ENCODE measurements at places on chromosomes 6 and 20. TPM values are rescaled to one million over a fixed set of nuclear protein-coding genes. Genes with fewer than 3 reads are reported as not detected.

GRCh38 chr6:44016131-44016870 lies 111.0 kb downstream of the MRPL14 start:
- no peak for DNase-seq

GRCh38 chr6:54519161-54519560 lies 210.9 kb downstream of the TINAG start:
- no peak for DNase-seq

DNA sequence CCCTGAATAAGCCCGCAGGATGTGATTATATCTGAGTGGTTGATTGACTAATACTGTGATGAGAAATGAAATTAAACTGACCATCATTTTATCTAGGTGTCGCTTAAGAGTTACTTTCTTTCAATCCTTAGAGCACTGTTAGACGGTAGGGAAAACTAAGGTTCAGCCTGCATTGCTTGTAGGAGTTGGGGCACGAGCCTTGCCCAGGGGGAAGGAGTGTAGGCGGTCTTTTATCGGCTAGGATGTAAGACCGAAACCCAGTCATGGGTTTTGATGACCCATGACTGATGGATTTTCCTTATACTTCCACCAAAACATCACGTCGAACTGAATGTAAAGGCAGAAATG lies 392 bp upstream of the TASP1 start:
- DNase-seq, result no peak

GRCh38 chr20:21874921-21875320 lies 169.5 kb downstream of the PAX1 start:
- DNase-seq, result no peak

DNA sequence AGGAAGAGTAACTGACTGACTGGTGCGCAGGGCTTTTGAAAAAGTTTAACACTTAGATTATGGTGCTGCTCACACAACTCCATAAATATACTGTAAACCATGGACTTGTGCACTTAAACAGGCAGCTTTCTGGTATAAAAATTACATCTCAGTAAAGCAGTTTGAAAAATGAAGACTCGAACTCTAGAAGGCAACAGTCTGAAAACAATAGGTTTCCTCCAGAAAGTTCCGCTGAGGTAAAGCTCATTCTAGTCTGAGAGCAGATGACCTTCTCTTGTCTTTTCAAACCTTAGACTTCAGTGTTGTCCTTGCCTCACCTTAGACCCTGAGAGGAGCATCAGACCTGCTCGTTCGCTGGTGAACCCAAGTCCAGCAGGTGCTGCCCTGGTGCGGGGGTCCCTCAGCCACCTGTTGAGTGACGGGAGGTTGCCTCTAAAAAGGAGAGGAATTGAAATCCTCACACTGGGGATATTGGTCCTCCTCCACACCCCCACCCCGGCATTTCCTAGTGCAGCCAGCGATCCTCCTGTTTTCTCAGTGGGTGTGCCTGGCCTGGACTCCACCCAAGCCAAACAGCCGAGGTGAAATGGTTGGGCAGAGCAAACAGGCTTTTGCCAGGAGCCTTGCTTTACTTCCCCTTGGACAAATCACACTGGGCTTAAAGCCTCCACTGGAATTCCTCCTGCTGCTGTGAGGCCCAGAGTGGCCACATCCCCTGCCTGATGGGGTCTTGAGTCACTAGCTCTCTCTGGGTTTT lies 14.7 kb upstream of the PYGB start:
- DNase-seq, result no peak

The SYCP2 gene
- 13.4 TPM for total RNA-seq

The CALHM4 gene
- not detected for total RNA-seq

- DNase-seq, result no peak
These were observed 10.6 kb downstream of the NOL4L start for GRCh38 chr20:32574296-32575226.

The LCA5 gene
- 0.08 TPM for total RNA-seq

DNA sequence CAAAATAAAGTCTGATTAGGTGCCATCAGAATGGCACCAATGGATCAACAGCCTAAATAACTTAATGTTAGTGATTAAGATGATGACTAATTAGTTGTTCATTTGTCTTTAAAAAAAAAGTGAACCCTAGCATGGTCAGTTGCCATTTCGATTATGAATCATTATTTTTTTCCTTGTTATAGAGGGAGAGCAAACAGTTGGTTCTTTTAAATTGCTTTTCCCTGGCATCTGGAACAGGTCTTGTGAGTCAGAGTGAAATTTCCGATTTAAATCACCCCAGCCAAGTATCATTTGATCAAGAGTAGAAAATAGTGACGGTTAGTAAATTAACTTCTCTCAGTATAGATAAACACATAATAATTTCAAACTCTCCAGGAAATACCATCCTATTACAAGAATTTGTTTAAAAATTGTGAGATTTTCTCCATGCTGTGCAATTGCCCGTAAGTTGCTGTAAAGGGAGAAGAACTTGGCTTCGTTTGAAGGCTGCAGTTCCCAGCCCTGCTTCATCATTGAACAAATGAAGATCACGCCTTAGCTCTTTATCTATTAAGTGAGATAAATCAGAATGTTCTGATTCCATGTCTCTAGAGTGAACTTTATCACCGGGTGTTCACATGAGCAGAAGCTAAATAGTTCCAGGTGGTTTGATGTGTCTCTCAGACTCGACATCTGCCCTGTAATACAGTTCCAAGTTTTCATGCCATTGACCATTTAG lies 741.3 kb downstream of the DOK5 start:
- no peak for DNase-seq

The GABRR1 gene
- total RNA-seq, result not detected

DNA sequence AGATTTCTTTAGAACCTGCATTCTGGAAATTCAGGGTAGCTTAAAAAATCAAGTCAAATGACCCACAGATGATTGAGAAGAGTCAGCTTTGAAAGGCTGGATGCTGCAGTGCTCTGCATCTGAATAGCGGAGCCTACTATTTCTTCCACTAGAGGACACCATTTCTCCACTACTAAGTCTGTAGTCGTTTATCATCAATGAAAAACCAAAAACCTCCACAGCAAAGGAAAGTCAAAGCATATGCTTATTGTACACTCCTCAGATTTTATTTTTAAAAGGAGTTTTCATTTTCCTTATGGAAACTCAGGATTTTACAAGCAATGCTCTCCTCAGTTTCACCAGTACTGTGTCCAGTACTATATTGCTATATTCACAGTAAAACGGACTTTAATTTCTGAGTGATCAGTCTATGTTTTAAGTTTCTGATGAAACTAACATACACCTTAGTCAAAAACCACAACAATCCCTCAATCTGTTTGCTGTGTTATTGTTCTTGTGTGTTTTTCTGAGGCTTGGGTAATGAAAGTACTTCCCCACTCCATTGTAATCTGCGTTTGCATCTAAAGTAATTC lies 50.5 kb upstream of the ENPP5 start:
- no peak for DNase-seq

The NHLRC1 gene
- 0.99 TPM for total RNA-seq

DNA sequence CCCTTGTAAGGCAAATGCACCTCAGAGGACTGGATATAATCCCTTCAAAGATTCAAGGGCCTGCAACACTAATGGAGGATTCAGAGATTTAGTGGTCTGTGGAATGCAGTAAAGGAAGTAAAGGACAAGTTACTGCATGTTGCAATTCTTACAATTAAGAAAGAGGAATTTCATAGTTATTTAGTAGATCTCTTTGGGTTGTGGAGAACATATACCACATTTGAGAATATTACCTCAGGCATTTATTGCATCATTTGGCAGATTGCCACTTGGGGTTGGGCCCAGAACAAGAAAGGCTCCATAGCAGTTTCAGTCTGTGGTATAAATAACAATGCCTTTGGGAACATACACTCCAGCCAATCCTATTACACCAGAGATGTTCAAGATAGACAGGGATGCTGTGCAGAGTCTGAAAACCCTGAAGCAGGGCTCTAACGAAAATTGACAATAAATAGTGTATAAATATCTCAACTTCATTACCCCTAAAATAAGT lies 20.9 kb upstream of the EPM2A start:
- DNase-seq, result no peak

The THBS2 gene
- total RNA-seq, result not detected

GRCh38 chr6:168823397-168824212 lies 382.6 kb downstream of the SMOC2 start:
- no peak for DNase-seq

GRCh38 chr20:39849664-39850063 lies 839.4 kb downstream of the MAFB start:
- DNase-seq, result no peak

DNA sequence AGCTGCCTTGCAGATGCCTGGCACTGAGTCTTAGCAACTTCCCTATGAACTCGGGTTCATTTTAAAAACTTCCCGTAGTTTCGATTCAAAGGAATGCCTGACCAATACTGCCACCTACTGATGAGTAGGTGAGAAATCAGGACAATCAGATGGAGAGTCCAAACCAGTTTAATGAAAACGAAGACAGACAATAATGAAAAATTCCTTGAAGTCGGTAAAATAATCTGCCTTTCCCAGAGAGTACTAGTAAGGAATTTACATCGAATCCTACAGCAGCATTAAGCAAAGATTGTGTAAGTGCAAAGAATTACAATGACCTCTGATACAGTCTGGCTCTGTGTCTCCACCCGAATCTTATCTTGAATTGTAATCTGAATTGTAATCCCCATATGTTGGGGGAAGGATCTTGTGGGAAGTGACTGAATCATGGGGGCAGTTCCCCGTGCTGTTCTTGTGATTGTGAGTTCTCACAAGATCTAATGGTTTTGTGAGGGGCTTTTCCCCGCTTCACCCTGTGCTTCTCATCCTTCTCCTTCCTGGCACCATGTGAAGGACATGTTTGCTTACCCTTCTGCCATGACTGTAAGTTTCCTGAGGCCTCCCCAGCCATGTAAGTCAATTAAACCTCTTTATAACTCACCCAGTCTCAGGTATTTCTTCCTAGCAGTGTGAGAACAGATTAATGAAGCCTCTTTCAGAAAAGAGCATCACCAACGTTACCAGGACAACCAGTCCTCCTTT lies 134.4 kb downstream of the ARHGAP18 start:
- no peak for DNase-seq

- no peak for DNase-seq
These were observed 4.2 kb upstream of the ZBTB46 start for GRCh38 chr20:63835021-63835858.

DNA sequence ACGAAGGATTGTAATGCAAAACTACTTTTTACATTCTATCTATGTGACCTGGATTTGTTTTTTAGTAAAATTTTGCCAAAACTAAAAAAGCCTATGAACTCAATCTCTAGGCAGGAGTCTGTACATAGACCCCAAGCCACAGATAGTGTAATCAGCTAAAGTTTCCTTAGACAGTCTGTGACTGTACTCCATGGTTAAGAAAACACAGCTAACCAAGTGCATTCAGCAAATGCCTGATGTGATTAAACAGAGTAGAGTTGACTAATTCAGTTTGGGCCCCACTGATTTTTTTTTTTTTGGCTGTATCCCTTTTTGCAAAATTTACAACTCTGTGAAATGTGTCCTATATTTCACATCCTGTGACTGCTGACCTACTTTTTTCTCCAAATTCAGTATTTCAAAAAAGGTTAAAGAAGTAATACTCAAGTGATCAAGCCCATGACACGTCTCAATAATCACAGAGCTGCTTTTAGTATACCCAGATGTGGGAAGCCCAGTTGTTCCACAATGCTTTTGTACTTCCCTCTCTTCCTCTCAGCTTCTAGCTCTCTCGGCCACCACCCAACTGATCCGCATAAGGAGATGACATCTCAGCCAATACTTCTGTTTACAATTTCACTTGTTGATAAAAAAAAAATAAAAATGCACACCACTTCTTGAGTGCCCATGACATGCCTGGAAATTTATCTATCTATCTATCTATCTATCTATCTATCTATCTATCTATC lies 108.8 kb upstream of the TBX18 start:
- no peak for DNase-seq

DNA sequence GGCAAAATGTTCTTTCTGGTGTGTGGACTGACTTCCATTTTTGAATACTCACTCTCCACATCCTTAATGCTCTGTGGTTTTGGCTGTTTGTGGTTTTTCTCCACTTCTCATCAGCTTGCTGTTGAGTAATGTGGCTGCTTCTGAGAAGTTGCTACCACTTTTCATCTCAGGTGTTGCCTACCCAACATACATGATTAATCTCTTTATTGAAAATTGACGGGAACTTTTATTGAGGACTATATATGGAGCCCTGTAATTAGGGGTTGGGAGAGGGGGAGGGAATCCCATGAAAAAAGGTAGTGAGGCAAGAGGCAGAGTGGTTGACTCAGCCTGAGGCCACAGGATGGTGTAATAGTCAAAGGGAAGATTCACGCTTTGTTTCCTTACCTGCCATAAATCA lies 17.6 kb downstream of the IL22RA2 start:
- no peak for DNase-seq

GRCh38 chr6:108650781-108651180 lies 90.1 kb downstream of the FOXO3 start:
- no peak for DNase-seq

GRCh38 chr6:54403096-54403495 lies 94.9 kb downstream of the TINAG start:
- no peak for DNase-seq

The TMC2 gene
- not detected for total RNA-seq

- DNase-seq, result no peak
These were observed 22.2 kb downstream of the EPB41L2 start for GRCh38 chr6:131040866-131041265.

DNA sequence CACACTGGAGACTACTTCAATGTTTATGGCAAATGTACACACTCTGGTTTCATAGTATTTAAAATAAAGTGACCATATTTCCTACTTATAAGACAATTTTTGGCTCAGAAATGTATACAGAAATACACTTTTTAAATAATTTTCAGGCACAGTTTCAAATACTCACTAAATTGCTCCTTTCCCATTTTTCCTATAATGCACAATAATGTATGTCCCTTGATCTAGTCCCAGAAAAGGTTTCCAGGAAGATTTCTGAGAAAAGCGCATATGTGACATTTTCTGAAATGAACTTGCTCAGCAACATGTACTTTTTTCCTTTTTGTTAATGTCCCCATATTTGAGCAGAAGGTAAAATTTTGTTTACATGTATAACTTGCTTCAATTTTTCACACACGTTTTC lies 591.4 kb downstream of the CD109 start:
- no peak for DNase-seq

The RIPOR2 gene
- 181 TPM for total RNA-seq

GRCh38 chr20:3935956-3936340 lies 46.8 kb downstream of the PANK2 start:
- no peak for DNase-seq

DNA sequence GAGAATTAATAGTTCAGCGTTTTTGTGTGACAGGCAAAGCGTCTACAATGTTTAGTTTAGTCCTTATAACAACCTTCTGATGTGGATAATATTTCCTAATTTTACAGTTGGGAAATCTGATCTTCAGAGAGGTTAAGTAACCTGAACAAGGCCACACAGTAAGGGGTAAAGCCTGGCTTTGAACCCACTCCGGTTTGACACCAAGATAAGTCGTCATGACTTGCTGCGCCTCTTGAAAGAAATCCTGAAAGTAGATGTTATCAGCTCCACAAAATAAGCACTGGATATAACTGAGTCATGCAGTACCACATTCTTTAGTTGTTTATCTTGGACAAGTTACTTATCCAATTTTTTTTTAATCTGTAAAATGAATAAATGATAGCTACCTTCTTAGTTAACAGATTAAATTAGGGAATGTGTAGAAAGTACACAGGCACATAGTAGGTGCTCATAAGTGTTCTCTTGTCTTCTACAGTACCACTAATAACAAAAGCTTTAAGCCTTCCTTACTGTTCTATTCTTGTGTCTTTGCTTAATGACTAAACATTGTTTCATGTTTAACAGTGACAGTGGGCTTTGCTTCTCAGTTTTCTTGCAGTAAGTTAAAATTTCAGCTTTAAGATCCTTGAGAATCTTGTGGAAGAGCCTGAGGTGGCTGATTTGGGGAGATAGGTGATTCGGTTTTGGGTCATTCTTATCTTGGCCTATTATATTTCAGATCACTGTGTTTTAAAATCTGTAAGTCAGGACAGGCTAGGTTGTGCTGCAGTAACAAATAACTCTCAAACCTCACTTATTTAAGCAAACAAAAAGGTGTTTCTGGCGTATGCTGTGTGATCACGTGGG lies 2.1 kb downstream of the HIVEP1 start:
- DNase-seq, result no peak
